ENCODE measurements at places on chromosomes 13 and 19. TPM values are rescaled to one million over a fixed set of nuclear protein-coding genes. Genes with fewer than 3 reads are reported as not detected.

Gene SIGLEC5
- 0.52 TPM for total RNA-seq

- DNase-seq: peak; percentile 92
Measured at GRCh38 chr13:110126391-110126961, 180.5 kb downstream of the COL4A1 start.

- no peak for DNase-seq
Measured at GRCh38 chr13:88627071-88627470, 955.9 kb downstream of the SLITRK5 start.

- no peak for DNase-seq
Measured at GRCh38 chr13:93700115-93700514, 473.5 kb downstream of the GPC6 start.

GRCh38 chr19:1399079-1399478, 2.3 kb downstream of the GAMT start:
- DNase-seq: no peak

DNA sequence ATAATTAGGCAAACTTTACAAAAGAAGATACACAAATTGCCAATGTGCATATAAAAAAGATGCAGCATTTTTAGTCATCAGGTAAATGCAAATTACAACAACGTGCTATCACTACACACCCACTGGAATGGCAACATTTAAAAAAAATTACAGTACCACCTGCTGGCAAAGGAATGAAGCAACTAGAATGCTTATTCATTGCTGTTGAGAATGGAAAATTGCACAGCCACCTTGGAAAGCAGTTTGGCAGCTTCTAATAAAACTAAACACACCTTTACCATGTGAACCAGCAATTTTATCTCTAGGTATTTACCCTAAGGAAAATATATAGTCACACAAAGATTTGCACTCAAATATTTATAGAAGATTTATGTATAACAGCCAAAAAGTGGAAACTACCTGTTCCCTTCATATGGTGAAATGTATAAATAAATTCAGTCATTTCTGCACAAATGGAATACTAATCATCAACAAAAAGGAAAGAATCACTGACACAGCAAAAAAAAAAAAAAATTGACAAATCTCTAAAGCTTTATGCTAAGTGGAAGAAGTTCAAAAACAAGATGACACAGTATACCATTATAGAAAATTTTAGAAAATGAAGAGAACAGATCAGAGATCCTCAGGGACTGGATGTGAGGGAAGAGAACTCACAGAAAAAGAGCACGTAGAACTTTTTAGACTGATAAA, 30.3 kb downstream of the OXGR1 start:
- DNase-seq: no peak

GRCh38 chr13:43389573-43389972, 366.2 kb downstream of the DNAJC15 start:
- no peak for DNase-seq

DNA sequence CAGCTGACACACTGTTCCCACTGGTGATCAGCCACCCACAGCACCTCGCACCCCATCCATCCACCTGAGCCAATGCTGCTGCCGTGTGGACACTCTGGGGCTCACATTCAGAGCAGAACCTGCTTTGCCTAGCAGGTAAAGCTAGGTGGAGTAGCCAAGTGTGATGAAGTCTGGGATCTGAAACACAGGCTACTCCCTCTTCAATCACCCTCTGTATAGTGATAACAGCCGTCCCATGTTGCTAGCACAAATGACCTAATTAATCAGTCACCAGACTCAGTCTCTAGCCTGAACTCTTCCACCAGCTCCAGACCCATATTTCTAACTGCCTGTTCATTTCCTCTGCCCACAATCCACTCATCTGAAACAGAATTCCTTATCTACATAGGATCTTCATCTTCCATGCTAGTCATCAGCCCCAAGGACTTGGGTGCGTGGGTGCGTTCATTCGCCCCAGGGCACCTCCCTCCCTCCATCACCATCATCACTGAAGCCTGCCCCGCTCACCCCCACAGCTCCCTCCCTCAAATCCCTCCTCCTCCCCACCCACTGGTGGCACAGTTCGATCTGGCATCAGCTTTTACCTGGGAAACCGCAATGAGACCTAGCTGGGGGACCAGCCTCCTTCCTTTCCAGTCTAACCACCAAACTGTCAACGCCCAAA, 19.8 kb downstream of the STK24 start:
- no peak for DNase-seq
